Large intestine (tissue), 12 donors: ENCODE measurements at places on chromosomes 3 and 15.

- DNase-seq = no peak
Measured at GRCh38 chr3:153634683-153635082, 472.7 kb downstream of the RAP2B start.

- no peak for DNase-seq
Measured at GRCh38 chr3:22419261-22419660, 668.3 kb upstream of the ZNF385D start.

- DNase-seq = no peak
Measured at GRCh38 chr3:94529816-94530215, 467.0 kb downstream of the NSUN3 start.

GRCh38 chr3:111299192-111299615, 227.6 kb downstream of the NECTIN3 start:
- no peak for DNase-seq

DNA sequence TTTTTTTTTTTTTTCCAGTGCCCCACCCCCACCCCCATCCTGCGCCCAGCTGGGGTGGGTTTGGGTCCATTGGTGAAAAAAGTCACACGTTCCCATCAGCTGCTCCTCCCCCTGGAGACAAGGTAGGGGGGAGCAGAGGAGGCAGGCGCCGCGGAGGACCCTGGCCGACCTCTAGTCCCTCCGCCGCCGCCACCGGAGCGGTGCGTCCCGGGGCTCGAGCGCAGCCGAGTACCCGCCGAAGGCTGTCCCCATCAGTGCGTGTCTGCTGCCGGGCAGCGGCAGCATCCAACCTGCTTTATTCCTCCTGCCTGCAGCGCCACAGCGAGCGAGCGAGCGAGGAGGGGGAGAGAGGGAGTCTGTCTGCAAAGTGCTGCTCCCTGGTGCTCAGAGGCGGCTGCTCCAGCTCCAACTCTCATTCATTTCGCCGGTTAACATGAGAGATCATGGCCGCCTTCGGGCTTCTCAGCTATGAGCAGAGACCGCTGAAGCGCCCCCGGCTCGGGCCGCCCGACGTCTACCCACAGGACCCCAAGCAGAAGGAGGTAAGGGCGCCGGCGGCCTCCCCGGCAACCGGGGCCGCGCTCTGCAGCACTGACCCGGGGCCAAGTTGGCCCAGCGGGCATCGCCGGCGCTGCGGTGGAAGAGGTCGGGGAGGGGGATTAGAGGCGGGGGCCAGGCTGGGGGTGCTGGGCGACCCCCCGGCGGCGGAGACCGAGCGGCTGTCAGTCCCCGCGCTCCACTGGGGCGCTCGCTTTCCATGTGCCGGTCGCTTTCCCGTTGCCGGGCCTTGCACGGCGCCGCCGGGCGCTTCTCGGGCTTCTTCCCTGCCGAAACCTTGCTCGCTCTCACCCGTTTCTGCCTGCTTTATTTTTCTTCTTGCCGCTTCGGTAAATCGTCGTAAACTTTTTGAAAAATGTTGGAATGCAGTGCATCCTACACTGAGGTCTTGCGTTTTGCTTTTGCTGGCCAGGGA, 1.3 kb downstream of the MED12L start:
- DNase-seq = peak; percentile 78

DNA sequence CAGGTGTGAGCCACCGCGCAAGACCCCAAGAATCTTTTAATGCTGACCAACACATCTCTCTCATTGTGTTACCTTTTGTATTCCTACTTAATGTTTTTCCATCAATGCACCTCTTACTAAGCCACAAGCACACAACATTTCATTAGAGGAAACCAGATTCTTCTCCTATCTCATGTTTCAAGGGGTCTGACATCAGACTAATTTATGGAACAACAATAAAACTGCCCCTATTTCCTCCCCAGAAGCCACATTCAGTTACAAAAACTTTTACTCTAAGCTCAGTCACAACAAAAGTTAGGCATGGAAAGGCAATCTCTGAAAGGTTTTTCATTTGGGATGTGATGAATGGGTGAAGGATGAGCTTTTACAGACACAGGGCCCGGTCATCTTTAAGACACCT, 251.8 kb downstream of the MAGI1 start:
- DNase-seq = no peak

DNA sequence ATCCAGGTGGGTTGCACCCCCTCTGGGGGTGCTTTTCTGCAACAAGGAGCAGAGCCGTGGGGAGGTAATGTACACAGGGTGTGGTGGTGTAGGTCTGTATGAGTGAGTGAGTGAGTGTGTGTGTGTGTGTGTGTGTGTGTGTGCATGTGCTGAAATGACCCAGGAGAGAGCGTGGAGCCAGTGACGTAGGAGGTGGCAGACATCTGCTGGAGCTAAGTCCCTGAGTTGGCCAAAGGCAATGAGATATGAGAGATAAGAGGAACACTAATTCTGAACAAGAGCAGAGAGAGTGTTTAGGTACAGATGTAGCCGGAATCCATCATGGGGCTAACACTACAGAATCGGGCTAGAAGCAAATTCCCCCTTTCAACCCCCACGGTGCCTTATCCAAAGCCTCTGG, 27.6 kb downstream of the BDH1 start:
- no peak for DNase-seq

DNA sequence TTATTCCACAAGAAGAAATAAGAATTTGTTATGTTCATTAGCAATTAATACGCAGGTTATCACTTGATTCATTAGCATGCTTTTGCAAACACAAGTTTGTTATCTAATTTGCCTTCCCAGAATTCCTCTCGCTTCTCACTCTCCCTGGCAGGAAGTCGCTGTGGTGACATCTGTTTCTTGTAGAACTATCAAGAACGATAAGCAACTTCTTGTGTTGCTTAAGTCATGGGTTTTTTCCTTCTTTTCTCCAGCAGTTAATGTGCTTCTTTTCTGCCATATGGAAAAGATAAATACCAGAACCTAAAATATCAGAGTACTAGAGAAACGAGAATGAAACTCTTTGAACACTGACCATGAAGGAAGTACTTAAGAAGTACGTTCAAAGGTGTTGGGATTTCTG, 99.8 kb upstream of the CHMP2B start:
- DNase-seq = no peak

DNA sequence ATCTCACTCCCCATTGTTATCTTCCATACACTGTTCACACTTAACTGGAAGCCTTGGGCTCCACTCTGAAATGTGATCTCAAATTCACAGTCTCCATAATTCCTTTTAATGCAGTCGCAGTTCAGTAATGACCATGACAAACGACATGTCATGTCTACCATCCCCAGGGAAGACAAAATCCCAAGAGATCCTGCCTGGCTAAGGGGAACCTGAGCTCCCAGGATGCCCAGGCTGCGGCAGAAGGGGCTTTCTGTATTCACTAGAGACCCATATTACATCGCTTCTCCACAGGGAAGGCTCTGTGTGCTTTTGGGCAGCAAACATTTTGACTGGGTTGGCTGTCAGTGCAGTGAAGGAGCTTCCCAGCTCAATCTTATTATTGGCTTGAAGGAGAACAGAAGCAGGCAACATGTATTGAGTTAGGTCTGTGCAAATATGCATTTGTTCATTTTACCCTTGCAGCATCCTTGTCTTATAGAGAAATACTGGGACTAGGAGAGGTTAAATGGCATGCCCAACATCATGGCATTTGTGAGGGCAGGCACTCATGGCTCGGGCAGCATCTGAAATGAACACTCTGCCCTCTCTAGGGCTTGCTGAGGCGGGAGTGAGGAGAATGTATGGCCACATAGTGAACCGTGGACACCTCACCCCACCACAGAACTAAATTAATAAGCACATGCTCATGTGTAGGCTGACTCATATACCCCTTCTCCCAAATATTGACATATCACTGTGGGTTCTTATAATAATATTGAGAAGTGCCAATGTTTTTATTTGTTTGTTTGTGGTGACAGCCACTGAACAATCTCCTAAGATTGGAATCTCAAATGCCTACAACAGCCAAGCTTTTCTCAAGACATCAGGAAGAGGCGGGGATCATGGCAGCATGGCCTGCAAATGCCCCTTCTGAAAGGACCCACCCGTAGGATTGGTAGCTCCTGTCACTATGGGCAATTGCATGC, 141.6 kb upstream of the FOXB1 start:
- no peak for DNase-seq

DNA sequence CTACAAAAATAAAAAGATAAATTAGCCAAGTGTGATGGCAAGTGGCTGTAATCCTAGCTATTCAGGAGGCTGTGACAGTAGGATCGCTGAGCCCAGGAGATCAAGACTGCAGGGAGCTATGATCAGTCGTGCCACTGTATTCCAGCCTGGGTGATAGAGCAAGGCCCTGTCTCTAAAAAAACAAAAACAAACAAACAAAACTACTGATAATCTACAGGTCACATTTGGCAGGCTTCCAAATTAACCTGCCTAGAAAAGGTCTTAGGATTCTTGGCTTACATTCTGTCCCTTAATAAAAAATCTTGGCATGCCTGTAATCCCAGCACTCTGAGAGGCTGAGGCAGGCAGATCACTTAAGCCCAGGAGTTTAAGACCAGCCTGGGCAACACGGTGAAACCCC, 33.4 kb upstream of the SETD2 start:
- DNase-seq = no peak

- no peak for DNase-seq
Measured at GRCh38 chr3:152491922-152492321, 223.2 kb downstream of the MBNL1 start.

DNA sequence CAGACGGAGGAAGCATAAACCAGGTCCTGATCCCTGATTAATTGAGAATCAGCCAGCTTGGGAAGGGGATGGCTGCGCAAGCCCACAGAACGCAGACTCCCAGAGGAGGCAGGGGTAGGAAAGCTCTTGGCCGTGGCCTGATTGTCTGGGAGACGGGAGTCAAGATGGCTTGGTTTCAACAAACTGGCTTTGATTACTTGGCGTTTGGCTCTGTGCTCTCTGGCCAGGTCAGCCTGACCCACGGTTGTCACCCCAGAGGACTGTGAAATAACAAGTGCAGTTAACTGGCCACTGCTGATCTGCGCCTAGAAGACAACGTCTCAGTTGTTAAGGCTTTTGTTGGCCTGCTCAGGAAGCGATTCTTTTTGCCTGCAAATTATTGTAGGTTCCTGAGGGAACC, 387.0 kb upstream of the PROK2 start:
- DNase-seq = no peak

GRCh38 chr3:69212411-69213160, 90.2 kb upstream of the LMOD3 start:
- no peak for DNase-seq

DNA sequence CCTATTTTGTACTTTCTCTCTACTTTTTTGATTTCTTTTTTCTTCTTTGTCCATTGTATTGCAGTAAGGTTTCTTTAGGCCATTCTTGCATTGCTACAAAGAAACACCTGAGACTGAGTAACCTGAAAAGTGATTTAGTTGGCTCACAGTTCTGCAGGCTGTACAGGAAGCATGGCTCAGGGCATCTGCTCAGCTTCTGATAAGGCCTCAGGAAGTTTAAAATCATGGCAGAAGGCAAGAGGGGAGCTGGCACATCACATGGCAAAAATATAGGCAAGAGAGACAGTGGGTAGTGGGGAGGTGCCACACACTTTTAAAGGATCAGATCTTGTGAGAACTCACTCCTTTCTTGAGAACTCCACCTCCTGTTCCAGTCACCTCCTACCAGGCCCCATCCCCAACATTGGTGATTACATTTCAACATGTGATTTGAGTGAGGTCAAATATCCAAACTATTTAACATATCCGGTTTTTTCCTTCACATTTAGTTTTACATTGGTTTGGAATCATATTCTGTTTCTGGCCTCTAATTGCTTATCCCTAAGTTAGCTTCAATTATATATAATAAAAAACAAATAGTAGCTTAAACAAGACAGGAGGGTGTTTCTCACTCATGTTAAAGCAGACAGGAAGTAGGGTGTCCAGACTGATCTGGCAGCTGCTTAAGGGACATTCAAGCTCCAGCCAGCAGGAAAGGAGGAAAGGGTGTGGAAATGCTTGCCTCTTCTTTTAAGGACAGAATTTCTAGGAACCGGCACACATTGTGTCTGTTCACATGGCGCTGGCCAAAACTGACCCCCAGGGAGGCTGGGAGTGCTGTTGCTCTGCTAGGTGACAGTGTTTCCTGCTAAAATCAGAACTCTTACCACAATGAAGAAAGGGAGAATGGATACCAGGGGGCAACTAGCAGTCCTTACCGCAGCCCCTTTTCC, 28.8 kb upstream of the SKOR1 start:
- DNase-seq = no peak

DNA sequence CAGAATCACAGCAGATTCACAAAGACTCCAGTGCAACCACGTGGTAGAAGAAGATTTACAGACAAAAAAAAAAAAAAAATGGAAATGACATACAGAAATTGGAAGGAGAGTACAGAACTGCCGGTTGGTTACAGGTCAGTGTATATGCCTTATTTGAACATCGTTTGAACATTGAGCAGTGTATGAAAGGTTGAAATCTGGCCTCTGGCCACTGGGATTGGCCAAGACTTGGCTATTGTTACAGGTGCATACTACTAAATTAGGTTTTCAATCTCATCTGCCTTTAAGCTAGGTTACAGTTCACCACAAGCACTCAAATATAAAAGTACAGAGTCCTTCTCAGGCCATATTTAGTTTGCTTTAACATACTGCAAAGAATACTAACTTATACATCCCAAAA, 59.8 kb downstream of the THBS1 start:
- no peak for DNase-seq

- no peak for DNase-seq
Measured at GRCh38 chr3:184186184-184186901, at the start of gene ABCF3. TSS of gene ABCF3 (plus strand) at chr3:184186199. CDS start at chr3:184186208, 9 bp downstream.
